ENCODE measurements at places on chromosomes 2 and 18.

DNA sequence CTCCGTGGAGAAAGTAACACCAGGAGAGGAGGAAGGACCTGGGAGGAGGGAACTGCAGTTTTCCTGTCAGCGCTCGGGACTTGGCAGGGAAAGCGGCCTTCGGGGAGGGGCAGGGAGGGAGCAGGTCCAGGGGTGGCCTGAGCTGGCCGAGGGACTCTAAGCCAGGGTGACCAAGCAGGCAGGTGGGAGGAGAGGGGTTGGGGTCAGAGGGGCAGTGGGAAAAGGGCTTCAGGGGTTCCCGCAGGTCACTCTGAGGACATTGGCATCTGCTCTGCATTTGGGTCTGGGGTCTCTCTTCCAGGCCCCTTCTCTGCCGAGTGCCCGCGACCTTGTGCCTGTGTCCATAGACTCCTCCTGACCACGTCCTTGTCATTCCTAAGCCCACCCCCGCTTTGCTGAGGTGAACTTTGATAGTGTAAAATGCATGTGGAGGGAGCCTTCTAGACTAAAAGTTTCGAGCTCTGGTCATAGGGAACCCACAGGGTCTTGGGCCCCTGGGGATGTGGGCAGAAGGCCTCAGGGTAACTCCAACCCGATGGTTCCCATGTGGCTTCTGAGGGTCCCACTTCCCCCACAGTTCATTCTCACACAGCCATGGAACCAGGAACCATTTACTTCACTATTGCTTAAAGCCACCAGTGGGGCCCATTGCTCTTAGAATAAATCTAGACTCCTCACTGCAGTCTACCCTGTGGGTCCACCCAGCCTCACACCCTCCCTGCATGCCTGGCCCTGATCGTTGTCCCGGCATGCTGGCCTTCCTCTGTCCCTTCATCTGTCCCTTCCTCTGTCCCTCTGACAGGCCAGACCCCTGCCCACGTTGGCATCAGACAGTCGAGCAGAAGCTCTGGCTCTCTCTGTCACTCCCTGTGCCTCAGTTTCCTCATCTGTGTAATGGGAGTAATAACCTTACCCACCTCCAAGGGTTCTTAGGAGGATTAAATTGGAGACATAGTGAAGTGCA, 229.2 kb downstream of the SEPTIN10 start:
- DNase-seq = no peak

DNA sequence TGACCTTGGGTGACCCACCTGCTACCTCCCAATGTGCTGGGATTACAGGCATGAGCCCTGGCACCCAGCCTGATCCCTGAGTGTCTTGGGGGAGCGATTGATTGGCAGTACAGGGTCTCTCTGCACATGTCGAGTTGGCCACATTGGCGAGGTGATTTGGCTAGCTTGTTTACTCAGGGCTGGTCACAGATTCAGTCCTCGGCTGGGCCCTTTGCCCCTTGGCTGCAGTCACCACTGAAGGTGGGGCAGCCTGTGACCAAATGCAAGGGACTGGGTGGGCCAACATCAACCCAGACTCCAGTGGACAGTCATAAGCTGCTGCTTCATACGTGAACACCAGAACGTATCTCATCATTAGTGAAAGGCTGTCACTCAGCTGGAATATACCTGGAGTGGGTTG, 114.9 kb downstream of the ZNF532 start:
- no peak for DNase-seq

DNA sequence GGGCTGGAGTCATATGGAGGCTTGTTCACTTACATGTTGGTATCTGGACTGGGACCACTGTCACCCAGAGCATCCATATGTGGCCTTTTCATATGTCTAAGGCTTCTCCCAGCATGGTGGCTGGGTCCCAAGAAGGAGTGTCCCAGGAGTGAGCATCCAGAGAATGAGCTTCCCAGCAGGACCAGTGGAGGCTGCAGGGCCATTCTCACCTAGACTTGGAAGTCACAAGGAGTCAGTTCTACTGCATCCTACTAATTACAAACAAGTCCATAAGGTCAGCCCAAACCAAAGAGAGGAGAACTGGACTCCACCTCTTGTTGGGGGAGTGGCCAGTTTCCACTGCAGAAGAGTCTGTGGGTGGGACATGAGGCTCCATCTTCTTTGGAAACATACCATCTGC, 5.1 kb upstream of the TEX51 start:
- no peak for DNase-seq

GRCh38 chr2:17208511-17208910, 309.7 kb downstream of the RAD51AP2 start:
- DNase-seq = no peak

- DNase-seq = peak; percentile 59
Measured at GRCh38 chr2:232327105-232328031, 51.2 kb upstream of the ALPP start.

DNA sequence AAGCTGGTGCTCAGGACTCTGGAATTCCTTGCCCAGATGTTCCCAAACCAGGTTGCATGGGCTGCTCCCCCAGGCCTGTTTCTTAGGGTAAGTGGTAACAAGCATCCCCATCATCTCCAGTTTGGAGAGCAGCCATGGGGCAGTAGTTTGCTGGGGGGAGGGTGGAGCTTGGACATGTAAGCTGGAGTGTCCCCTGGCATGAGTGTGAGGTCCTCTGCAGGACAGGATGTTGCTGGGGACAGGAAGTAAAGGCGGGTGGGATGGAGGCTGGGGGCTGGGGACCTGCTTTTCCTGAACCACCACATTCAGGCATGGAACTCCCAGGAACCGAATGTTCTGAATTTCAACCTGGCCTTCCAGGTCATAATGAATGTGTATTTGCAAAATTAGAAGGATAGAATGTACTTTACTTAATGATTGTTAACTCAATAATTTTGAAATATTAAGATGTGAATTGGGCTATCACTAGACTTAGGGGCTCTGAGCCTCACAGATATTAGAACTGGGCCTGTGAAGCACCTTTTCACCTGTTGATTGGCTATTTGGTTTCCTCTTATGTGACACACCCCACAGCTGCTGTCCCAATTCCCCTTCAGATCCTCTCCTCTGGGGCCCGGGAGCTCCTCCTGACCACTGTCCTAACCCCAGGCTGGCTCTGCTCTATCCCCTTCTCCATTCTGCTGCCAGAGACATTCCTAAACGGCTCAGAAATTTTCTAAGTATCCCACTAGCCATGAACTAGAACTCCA, 66.4 kb upstream of the EPAS1 start:
- DNase-seq = no peak

GRCh38 chr18:66999003-66999402, 395.1 kb upstream of the CDH19 start:
- DNase-seq = no peak
